Fibroblast of pulmonary artery (primary cell): ENCODE measurements at places on chromosomes 13 and 19.

GRCh38 chr13:113129480-113129879 lies 6.9 kb downstream of the F10 start:
- no peak for DNase-seq

DNA sequence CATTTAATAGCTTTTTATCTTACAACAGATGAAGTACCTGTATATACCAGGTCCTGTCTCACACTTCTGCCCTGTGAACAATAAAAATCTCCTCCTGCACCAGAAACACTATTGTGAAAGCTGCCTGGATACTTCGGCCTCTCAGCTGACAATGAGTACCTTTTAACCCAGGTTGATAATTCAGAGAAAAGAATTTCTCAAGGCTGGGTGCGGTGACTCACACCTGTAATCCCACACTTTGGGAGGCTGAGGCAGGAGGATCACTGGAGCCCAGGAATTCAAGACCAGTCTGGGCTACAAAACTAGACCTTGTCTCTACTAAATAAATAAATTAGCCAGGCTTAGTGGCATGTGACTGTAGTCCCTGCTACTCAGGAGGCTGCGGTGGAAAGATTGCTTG lies 65.3 kb upstream of the TM9SF2 start:
- no peak for DNase-seq

DNA sequence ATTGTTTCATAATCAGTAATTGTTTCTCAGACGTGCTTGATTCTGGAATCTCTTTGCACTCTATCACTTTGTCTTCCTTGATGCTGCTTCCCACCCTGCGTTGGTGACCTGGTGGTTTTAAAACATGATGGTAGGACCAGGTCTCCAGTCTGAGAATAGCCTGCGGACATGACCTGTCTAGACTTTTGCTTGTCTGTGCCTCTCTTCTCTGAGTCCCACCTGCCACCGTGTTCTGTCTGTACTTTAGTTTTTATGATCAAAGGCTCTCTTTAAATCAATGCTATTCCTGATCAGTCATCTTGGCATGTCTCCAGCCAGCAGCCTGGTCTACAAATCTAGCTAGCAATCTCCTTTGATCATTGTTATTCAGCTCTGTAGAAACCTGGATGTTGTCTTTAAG lies 933.9 kb downstream of the DIAPH3 start:
- DNase-seq: no peak

DNA sequence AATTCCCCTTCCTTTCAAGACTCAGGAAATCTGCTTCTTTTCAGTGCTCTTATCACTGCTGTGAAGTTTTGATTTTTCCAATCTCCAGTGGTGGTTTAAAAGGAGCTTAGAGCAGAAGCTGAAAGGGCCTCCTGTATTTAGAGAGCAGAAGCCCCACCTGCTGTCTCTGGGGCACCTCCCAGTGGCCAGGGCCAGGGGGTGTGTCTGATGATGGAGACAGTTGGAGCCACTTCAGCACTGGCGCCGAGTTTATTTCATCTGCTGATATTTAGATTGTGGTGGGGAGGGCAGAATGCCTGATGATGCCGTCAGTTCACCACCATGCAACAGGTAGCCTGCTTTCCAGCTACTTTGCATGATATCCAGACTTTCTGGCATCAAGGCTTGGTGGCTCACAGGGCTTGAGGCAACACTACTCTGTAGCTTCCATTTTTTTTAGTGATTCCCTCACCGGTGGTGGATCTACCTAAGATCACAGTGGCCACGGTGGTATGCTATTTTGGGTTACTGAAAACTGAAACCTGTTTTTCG lies 371.9 kb downstream of the KCNRG start:
- peak; percentile 16 for DNase-seq

- DNase-seq: no peak
Observed at GRCh38 chr13:58329746-58330145, 698.2 kb downstream of the PCDH17 start.

DNA sequence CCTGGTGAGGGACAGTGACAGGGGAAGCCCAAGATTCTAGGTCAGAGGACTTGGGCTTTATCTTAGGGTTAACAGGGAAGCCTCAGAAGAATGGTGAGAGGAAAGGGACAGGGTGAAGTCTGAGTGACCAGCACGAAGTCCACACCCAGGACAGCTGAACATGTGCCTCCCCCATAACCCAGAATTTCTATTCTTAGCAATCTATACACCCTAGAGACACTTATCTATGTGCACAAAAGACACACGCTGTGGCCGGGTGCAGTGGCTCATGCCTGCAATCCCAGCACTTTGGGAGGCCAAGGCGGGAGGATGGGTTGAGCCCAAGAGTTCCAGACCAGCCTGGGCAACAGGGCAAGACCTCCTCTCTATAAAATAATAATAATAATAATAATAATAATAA lies 11.1 kb upstream of the OLFM2 start:
- no peak for DNase-seq

DNA sequence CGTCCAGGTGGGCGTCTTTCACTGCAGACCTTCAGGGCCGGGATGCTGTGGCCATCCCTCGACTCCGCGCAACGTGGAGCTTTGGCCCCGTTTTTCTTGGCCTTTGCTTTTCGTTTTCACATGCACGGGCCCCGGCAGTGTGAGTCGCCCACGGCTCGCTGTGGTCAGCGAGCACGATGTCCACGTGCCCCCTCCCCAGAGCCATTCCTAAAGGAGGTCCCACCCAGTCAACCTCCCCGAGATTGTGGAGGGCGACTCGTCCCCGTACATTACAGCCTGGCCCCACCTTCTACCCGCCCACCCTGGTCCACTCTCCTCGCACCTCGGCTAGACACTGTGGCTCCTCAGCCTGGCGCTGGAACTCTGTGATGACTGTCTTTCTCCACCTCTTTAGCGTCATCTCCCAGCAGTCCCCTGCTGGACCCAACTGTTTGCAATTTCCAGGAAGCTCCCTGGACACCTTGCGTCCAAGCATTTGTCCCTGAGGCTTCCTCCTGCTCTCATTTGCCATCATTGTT lies 405 bp downstream of the ZNF446 start:
- peak; percentile 23 for DNase-seq

DNA sequence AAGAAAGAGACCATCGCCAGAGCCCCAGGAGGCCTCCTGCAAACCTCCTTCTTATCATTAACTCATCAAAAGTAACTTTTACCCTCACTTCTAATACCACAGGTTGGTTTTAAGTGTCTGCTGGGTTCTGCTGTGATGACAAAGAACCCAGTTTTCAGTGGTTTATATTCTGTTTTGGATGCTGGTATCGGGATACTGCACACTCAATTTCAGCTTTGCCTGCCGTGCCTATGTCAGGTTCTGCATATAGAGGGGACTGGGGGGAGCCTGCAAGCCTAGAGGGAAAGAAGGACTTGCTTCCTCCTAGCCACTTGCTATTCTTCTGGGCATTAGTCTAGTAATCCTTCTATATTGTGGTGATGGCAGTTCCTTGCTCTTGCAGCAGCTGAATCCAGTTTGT lies 242.4 kb downstream of the KCNRG start:
- no peak for DNase-seq

GRCh38 chr13:49410006-49410405 lies 33.9 kb downstream of the CAB39L start:
- no peak for DNase-seq

DNA sequence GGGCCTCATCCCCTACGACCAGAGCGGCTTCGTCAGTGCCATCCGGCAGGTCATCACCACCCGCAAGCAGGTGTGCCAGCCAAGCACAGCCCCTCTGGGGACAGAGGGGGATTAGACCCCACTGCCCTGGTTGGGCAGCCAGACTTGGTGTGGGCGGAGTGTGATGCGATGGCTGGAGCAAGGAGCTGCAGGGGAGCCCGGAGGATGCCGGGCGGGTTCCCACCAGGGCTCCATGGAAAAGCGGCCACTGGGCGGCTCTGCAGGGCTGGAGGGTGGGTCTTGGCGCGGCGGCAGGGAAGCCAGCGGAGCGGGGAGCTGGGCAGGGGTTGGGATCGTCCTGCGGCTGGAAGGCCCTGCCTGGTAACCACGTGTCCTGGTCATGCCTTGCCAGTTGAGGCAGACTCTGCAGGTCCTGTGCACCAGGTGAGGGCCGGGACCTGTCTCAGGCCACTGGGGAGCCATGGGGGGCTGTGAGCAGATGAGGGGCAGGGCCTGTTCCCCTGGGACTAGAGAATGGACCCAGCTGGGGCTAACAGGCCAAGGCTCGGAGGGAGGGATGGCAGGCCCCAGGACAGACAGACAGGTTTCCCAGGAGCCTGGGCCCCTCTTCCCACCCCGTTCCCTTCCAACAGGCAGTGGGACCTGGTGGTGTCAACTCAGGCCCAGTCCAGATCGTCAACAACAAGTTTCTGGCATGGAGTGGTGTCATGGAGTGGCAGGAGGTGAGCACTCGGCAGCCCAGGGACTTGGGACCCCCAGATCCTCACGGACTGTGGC lies 6.3 kb downstream of the PTOV1 start:
- DNase-seq: no peak

DNA sequence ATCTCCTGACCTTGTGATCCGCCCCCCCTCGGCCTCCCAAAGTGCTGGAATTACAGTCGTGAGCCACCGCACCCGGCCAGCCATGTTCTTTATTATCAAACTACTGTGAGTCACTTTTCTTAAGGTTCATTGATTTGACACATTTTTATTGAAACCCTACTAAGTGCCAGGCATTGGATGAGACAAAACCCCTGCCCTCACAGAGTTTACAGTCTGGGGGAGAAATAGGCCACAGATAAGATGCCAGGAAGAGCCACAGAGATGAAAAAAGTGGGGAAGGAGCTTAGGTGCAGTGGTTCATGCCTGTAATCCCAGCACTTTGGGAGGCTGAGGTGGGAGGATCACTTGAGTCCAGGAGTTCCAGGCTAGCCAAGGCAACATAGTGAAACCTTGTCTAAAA lies 14.5 kb upstream of the MAP2K2 start:
- DNase-seq: no peak

- no peak for DNase-seq
Observed at GRCh38 chr19:14530506-14530905, 1.1 kb downstream of the TECR start.

- DNase-seq: no peak
Observed at GRCh38 chr19:14826006-14826405, 9.0 kb downstream of the OR7A5 start.

DNA sequence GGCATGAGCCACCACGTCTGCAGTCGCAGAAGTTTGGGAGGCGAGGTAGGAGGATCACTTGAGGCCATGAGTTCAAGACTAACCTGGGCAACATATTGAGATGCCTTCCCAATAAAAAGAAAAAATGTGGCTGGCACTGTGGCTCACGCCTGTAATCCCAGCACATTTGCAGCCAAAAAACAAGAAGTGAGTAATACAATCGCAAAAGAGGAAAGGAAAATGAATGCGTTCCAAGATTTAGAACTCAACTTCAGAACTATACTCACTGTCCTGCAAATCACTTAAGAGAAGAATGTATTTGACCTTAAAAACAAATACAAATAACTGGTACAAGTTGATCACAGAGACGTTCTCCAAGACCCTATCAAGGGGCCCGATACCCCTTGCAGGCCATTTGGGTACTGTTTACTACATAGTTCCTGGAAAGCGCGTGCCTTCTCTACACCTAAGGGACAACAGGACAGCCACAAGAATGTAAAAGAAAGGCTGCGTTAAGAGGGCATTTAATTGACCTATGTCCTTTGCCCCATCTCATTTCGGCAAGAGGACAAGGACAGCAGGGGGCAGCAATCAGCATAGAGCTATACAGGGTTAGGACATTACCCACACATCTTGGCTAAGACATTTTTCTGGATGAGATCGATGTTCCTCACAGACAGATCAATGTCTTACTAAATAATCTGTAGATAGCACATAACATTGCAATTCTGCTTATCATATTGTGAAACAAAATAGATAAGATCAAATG lies 41.3 kb downstream of the FLT3 start:
- peak; percentile 48 for DNase-seq

DNA sequence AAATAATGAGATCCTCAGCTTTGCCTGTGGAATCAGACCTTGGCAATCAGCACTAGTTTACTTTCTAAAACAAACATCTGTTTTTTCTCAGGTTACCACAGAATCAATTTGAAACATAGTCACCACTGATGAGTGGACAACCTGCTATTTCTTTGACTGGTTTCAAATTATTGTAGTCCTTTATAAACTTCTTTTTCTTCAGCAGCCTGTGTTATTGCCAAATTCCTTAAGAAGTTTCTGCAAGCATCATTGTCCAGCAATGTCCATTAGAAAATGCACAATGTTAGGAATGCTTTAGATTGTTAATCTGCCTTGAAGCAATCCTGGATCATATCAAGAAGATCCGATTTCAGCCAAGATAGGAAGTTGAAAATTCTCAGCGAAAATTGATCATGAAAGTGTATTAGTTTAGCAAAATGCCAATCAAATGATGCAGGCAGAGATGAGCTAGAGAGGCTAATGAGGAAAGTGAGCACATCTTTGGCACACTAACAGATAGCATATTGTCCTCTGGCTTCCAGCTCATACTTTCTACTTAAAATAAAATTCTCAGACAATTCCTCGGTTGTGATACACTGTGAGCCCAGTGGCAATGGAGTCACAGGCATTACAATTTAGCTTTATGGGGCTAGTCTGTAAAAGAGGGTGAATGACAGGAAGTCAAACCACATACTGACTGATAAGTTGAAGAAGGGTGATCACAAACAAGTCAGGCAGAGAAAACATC lies 270.6 kb downstream of the SLITRK6 start:
- DNase-seq: peak; percentile 49

DNA sequence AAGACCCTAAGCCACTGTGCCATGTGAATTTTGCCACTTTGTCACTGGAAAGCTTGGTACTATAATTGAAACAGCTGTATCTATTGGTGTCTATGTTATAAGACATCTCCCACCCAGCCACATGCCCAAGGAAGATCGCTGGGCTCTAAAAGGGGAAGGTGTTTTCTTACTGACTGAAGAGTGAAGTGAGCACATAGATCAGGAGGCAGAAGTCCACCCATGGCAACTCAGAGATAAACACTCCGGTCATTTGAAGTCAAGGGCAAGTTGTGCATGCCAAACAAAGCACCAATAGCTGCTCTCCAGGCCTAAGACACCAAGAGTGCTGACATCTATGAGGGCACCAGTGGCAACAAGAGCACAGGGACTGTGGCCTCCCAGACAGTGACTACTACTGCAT lies 153.8 kb downstream of the KCTD12 start:
- no peak for DNase-seq

- peak; percentile 81 for DNase-seq
Observed at GRCh38 chr19:37551129-37551993, 43.2 kb downstream of the ZNF571 start.

- no peak for DNase-seq
Observed at GRCh38 chr19:798415-799075, 1.3 kb downstream of the PTBP1 start.

DNA sequence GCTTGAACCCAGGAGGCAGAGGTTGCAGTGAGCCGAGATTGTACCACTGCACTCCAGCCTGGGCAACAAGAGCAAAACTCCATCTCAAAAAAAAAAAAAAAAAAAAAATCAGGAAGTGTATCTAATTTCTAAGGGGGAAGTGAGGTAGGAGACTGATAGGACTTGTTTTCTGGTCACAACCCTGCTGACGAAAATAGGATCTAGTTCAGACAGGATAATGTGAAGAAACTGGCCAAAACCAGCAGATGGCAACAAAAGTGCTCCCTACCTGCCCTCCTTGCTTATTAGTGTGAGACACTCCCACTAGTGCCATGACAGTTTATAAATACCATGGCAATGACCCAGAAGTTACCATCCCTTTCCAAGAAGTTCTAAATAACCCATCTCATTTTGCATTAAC lies 36.0 kb upstream of the KPNA3 start:
- DNase-seq: no peak
